Kidney tubule cell (primary cell): ENCODE measurements at places on chromosomes 13 and 19.

GRCh38 chr19:39408392-39409207 lies 2.0 kb downstream of the ZFP36 start:
- DNase-seq = no peak

DNA sequence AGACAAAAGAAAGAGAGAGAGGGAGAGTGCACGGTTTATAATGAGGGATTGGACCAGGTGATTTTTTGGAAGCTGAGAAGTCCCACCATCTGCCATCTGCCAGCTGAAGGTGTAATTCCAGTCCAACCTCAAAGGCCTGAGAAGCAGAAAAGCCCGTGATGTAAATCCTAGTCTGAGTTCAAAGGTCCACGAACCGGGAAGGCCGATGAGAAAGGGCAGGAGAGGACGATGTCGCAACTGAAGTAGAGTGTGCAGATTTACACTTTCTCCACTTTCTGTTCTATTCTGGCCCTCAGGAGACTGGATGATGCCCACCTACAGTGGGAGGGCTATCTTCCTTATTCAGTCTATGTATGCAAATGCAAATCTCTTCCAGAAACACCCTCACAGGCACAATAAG lies 500.0 kb downstream of the DIAPH3 start:
- no peak for DNase-seq

- no peak for DNase-seq
Observed at GRCh38 chr13:27391471-27391870, 32.9 kb upstream of the GTF3A start.

- peak; percentile 47 for DNase-seq
Observed at GRCh38 chr13:110308656-110309359, 1.7 kb downstream of the COL4A2 start.

- DNase-seq = no peak
Observed at GRCh38 chr13:66556306-66556705, 673.8 kb downstream of the PCDH9 start.

- DNase-seq = no peak
Observed at GRCh38 chr13:40534456-40534855, 132.0 kb downstream of the FOXO1 start.

GRCh38 chr13:99970651-99971575 lies 654 bp downstream of the ZIC5 start:
- no peak for DNase-seq

DNA sequence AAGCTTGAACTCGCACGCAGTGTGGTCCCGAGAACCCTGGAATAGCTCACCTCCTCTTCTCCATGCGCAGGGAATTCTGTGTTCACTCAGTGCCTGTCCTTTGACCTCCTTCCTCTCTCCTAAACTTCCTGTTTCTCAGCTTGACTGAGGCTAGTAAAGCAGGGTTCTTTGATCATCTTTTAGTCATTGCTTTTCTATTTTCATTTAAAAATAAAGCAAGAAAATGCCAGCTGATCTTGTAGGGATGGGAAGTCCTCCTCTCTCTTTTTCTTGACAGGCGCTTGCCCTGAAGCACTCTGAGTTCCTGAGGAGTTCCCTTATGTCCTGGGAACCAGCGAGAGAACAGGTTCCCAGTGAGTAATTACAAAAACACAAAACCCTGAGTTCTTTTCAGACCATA lies 62.8 kb downstream of the ARHGEF7 start:
- DNase-seq = no peak

DNA sequence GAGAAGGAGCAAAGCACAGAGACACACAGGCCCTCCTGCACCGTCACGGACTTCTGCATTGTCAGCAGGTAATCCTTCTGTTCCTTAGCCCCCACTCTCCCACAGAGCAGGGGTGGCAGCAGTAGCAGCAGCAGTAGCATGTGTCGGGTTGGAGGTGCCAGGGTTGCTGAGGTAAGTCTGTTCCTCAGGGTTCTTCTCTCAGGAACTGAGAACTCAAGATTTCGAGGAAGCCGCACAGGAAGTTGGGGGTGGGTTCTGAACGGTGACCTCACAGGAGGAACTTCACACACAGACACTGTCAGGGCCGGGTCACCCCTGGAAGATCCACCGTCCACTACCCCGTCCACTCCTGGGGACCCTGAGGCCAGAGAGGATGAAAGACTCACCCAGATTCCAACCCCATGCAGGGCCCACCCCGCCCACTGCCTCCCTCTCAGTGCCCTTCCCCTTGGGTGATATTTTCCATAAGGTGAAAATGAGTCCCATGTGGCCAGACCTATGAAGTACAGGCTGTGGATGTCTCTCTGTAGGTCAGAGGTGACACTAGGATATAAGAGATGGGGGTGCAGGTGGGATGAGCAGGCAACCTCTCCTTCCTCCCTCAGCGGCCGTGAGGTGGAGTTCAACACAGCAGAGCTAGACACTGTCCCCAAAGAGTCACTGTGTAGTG lies at the start of gene SIGLEC12:
Gene SIGLEC12, minus strand, starts transcription at position 207 of the 670 bp plus-strand sequence. Its CDS starts 67 bp downstream, at position 140.
- DNase-seq = no peak

GRCh38 chr13:31895691-31896090 lies 135.9 kb upstream of the FRY start:
- DNase-seq = no peak

- no peak for DNase-seq
Observed at GRCh38 chr19:31992750-31993149, 352.7 kb upstream of the ZNF507 start.

DNA sequence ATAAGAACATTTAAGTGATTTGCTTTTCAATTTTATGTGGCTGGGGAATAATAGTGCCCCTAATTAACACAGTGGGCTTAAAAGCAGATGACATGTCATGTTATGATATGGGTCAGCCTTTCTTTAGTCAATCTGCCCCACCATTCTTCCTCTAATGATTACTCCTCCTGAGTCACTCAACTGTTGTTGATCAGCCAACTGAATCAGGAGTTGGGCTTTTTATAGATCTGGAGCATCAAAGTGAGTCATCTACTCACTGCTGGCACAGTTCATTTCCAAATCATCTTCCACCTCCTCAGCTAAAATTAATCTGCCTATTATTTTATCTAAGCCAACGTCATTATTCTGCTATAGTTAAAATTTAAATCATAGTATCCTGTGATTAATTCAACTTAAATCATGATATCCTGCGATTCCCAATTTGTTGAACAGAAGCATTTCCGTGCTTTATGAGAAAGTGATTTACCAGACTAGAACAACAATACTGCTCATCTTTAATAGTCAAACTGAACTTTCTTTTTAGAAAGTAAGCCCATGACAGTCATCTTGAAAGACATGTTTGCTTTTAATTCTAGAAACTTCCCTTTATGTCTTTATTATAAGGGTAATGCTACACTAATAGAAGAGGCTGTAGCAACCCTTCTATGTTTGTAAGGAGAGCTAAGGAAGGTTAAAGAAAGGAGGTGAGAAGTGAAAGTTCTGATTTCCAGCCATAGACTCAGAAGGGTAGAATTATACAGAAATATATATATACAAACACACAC lies 551.4 kb downstream of the TBC1D4 start:
- DNase-seq = peak; percentile 85

- DNase-seq = peak; percentile 13
Observed at GRCh38 chr13:78102121-78102677, 183.6 kb upstream of the EDNRB start.

DNA sequence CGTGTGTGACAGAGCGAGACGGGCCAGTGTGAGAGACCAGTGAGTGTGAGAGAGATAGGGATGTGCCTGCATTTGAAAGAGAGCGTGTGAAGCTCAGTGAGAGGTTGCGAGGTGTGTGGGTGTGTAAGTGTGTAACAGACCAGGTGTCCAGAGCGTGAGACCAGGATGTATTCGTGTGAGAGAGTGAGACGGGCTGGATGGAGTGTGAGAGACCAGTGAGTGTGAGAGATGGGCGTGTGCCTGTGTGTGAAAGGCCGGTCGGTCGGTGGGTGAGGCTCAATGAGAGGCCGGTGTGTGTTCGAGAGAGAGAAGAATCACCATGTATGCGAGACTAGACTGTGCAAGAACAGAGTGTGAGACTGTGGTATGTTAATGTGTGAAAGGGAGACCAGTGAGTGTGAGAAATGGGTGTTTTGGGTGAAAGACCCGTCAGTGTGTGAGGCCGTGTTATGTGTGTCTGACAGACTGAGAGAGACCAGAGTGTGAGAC lies 679 bp downstream of the ZNF471 start:
- peak; percentile 6 for DNase-seq

- DNase-seq = no peak
Observed at GRCh38 chr19:10316229-10317044, 622 bp upstream of the FDX2 start.

- DNase-seq = peak; percentile 93
Observed at GRCh38 chr13:110334256-110334655, 27.2 kb downstream of the COL4A2 start.

GRCh38 chr13:83883061-83883523 lies 818 bp upstream of the SLITRK1 start:
- no peak for DNase-seq

DNA sequence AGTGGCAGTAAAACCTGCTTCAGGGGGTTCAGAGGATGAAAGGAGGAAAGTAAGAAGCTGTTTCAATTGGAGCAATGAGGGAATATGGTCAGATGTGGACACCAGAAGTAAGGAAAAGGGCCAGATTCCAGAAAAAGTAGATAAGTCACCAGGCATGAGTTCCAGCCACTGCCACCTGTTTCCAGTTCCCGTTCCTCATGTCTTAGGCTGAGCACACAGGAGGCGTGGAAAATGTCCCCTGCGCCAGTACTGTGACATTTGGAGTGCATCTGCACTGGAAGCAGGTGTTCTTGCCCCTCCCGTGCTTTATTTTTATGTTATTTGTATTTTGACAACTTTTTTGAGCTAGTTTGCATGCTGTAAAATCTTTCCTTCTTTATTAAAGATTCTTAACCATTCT lies 25.3 kb downstream of the LMO7 start:
- peak; percentile 32 for DNase-seq

DNA sequence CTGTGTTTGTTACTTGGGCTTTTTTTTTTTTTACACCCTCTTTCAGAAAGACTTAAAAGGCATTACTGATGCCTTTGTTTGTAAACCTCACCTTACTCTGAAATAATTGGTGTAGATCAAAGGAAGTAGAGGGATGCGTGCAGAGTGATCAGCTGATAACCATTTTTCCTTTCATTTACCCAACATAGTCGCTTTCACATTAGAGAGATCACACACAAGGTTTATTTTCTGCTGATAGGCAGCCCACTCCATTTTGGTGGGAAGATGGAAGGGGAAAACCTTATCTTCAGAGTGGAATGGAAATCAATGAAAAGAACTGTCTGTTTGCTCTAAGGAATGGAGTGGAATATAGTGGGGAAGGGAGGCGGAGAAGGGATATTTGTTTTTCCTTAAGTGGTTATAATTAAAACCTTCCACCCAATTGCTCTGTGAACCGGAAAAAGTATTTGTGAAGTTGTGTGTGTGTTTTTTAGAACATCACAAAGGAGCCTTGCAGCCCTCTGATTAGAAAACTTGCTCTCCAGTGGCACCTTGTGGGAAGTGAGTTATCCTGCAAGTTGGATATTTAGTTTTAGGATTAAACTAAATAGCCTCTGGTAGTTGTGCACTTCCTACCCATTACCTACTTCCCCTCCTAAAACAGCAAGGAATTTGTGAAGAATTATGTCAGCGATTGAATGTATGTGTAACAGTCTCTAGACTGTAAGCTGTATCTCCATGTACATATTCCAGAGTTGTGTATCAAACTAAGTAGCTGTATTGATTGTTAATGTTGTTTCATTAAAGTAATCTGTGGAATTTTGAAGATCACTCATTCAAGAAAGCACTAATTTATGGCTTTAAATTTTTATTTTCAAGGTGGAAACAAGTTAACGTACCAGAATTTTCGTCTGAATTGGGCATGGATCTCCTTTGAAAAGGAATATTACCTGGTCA lies 76.8 kb downstream of the FREM2 start:
- peak; percentile 58 for DNase-seq

- no peak for DNase-seq
Observed at GRCh38 chr19:16234552-16235445, 37.1 kb downstream of the AP1M1 start.

GRCh38 chr19:17688853-17689595 lies 870 bp upstream of the UNC13A start:
- DNase-seq = no peak

- no peak for DNase-seq
Observed at GRCh38 chr13:38135592-38135991, 214.1 kb upstream of the UFM1 start.

GRCh38 chr19:14901675-14902260 lies 15.8 kb upstream of the OR7A17 start:
- DNase-seq = no peak

- DNase-seq = peak; percentile 63
Observed at GRCh38 chr19:39539165-39539517, 820 bp downstream of the EID2 start.

GRCh38 chr19:6416658-6417405 lies 7.8 kb downstream of the KHSRP start:
- no peak for DNase-seq

DNA sequence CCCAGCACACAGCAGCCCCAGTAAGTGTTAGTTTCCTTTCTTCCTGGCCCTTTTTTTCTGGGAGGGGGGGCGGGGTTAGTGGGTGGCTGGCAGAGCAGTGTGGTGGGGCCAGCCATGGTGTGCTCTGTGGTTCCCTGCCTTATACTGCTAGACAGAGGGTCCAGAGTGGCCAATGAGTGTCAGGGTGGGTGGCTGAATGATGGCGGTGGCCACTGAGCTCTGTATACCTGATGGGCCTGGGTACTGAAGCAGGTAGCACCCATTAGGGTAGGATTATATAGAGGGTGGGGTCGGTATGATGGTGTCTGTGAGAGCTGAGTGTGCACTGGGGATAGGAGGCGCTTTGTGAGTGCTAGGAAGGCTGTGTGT lies 13.8 kb downstream of the CIC start:
- no peak for DNase-seq

DNA sequence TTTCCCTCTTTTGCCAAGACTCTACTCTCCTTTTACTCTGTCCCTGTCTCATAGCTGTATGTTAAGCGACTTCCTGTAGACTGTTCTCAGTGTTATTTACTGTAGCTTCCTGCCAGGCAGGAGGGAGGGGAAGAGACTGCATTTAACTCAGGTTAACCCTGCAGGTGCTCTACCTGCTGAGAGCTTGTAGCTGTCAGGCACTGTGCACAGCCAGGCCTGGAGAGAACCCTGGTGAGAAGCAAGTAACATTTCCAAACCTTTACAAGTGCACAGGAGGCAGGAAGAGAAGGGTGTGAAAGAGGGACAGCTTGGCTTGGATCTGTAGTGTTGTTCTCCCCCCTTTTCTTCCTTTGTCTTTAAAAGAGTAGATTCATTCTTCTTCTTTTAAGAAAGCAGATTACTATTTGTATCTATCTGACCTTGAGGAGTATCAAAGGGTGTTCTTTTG lies 167.1 kb downstream of the LMO7 start:
- peak; percentile 9 for DNase-seq
